ENCODE measurements at places on chromosomes 5 and 9.

GRCh38 chr9:113387560-113388230 is 10.9 kb upstream of the HDHD3 start:
- DNase-seq = no peak

DNA sequence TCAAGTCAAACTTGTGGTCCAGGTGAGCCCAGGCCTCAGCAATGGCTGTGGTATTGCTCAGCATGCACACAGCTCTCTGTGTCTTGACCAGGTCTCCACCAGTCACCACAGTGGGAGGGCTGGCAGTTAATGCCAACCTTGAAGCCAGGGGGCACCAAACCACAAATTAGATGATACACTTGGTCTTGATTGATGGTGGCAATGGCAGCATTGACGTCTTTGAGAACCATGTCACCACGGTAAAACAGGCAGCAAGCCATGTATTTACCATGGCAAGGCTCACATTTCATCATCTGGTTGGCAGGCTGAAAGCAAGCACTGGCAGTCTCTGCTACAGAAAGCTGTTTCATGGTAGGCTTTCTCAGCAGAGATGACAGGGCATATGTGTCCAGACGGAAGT is 40.0 kb downstream of the NIM1K start:
- no peak for DNase-seq

DNA sequence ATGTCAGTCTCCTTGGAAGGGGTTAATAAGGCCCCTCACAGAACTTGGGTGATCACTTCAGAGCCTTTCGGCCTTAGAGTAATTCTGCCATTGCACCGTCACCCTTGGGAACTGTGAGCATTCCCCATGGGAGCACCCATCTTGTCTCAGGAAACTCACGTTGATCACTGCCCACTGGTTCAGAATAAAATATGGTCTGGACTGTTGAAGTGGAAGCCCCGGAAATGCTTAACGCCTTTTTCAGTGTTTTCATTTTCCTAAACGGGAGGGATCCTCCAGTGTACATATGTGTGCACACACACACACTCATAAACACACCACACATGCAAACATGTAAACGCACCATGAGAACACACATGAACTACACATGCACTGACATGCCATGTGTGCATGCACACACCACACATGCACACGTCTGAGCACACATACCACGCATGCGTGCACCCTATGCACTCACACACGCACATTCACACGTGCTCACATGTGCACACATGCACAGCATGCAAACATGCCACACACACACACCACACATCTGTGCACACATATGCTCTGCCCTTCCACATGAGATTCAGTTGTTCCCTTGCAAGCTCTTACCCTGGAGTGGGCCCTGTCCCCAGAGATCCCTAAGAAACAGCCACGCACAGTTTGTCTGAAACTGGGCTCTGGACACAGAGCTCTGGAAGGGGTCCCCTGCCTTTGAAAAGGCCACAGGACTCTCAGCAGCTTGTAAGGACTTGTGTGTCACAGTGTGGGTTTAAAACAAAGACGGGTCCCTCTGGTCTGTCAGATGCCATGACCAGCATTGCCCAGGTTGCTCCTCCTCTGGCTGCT is 17.0 kb downstream of the MRPL36 start:
- DNase-seq = no peak

DNA sequence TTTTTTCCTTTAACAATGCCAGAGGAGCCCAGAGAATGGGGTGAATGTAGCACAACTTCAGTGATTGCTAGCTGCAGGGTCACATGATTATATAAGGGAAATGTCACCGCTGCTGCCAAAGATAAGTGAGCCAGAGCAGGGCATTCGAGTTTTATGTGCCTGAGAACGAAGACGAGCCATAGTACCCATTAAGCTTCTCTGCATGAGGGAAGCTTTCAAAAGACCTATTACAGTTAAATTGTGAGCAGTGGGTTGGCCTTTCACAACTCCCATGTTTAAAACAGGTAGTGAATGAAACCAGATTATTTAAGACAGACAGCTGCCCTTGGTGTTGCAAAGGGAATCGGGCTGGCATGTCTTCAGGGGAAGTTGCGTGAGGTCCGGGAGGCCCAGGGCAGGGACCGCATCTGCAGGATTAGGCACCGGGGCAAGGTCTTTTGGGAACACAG is 82.4 kb upstream of the TNFAIP8 start:
- no peak for DNase-seq

DNA sequence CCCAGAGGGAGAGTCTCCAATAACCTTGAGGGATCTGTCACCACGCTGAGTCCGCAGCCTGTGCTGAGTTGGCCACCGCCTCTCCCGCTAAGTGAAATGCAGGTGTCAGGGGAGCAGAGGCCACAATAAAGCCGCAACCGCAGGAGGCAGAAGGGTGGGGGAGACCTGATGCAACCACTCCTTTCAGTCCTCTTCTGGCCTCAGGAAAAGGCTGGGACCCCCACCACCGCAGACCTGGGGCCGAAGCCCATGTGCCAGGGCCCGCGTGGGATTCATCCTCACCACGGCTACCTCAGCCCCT is 576 bp downstream of the MAP1B start:
- DNase-seq = no peak

DNA sequence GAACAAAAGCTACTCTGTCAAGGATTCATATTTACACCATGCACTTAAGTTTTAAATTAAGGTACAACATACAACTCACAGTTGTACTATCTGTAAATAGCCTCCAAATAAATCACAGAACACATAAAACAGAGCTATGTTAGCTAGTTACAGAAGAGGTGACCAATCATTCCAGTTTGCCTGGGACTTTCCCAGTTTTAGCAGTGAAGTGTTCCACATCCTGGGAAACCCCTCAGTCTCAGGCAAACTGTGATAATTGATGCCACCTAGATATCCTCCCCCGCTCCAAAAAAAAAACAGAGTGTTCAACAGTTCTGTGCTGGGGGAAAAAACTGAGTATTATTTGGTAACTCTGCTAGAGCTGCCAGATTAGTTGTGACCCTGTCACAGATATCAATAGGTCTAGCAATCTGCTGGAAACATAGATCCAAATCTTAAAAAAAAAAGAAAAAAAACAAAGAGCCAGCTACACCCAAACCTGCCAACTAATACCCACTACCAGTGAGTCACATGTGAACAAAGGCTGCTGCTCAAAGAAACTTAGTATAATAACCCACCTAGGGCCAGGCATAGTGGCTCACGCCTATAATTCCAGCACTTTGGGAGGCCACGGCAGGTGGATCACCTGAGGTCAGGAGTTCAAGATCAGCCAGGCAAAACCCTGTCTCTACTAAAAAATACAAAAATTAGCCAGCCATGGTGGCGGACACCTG is 5.7 kb downstream of the TBCA start:
- no peak for DNase-seq

- no peak for DNase-seq
These were observed 47.8 kb downstream of the KDM4C start for GRCh38 chr9:6805532-6805931.

DNA sequence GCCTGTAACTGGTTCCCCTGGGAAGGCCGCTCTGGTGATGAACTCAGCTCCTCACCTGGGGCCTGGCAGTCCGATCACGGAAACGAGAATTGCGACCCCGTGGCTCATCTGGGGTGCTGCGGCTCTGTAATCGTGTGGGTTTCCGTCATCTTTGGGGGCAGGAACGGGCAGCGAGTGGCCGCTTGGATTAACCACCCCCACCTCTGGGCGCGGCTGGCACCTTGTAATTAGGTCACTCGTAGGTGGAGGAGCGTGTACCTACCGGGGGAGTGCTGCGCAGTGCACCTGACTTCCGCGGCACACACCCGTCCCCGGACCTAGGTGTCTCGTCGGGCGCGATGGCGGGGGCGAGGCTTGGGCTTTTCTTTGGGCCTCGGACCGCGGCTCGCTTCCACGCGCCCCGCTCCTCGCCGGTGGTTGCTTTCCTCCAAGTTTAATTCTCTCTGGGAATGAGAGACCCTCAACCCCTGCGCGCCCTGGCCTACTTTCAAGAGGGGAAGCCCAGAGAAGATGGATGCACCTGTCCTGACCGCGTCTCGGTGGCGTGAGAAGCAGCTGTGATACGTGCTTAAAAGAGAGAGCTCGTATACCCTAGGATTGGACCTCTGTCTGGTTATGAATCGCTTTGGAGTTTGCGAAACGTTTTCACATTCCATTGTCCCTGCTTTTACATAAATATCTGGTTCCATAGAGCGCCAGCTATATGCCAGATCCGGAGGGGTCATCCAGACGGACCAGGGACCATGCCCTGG is 744 bp upstream of the PPP2CA start:
- no peak for DNase-seq

DNA sequence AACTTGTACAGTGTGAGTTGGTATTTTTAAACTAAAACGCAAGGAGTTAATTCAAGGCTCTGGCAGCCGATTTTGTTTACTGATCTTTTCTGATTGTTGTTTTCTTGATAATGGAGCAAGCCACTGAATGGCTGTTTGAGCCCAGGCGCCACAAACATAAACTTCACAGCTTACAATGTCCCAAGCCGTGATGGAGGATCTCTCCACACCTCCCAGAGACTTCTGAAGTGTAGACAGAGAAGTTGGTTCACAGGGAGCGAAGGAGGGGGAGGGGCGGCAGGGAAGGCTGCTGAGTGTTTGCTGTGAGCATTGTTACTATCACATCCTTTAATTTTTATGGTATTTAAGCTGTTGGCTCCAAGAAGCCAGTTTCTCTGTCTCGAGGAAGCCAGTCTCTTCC is 14.7 kb downstream of the ISL1 start:
- DNase-seq = no peak

DNA sequence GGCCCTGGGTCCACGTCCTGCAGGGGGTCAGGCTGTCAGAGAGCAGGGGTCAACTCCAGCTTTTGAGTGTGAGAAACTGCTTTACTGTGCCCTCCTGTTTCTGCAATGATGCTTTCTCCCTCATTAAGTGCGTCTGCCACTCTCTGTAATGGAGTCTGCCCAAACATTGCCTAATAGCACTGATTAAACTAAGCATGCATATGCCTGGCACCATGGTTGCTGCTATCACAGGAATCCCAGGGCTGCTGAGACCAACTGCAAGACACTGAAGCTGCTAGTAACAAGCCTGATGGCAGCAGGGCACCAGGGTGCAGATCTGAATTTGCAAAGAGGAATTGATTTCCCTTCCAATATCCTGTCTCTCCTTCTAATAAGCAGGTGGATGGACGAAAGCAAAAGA is 125.3 kb downstream of the SLC24A2 start:
- no peak for DNase-seq

DNA sequence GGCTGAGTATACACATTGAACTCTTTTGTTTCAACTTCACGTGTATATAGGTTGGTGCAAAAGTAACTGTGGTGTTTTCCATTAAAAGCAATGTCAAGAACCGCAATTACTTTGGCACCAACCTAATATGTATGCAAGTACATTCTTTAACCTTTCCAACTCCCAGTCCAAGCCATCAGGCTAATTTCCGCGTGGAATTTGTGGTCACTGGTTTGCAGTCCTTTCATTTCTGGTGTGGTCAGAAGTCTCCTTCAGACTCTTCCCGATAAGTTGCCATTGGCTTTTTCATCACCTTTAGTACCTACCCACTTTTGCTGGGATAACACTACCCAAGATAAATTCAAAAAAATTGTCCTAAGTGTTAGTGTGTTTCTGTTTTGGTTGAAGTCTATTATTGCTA is 84.0 kb downstream of the RGS3 start:
- no peak for DNase-seq

DNA sequence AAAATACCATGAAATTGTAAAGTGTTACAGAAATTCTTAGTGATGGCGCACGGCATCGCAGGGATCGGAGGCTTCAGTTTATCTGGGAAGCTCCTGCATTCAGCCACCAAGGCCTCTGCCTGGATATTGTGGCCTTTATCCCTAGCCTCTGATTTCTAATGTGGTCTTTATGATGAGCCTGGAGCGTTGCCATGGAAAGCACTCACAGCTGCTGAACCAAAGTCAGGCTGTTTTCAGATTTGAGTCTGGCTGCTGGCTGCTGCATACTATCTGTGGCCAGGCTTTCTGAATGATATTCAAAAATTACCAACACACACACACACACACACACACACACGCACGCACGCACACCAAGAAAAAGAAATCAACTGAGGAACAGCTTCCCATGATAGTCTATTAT is 101.1 kb upstream of the ZNF366 start:
- no peak for DNase-seq

- no peak for DNase-seq
These were observed 74.4 kb upstream of the EQTN start for GRCh38 chr9:27371382-27371781.

DNA sequence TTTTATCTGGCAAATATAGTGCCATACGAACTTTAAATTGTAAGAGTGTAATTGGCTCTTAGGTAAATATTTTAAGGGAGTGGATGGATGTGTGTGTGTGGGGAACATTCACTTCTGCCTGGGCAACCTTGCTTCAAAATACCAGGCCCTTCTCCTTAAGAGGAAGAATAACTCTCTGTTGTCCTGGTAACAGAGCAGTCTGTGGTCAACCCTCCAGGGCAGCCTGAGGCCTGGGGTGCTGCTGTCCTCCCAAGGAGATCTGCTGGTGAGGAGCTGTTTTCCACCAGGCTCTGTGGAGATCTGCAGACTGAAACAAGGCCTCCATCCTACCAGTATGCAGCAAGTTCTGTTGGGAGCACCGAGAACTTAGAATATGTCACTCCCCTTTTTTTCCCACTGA is 325.2 kb downstream of the PSAT1 start:
- DNase-seq = no peak

DNA sequence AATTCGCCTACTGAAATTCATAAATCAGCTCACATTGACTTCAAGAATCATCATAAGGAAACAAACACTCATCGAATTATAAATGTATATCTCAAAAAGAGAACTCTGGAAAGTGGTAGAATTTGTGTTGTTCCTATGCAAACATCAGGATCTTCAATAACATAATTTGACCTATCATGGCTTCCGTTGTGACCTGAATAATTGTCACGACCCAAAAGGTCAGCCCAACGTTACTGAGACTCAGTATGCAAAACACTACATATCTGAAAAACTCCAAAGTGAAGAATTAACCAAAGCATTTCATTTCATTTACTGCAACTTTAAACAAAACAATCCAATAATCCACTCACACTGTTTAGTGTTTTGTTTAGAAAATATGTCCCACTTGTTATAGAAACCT is 1.2 kb downstream of the RAPGEF6 start:
- DNase-seq = no peak

DNA sequence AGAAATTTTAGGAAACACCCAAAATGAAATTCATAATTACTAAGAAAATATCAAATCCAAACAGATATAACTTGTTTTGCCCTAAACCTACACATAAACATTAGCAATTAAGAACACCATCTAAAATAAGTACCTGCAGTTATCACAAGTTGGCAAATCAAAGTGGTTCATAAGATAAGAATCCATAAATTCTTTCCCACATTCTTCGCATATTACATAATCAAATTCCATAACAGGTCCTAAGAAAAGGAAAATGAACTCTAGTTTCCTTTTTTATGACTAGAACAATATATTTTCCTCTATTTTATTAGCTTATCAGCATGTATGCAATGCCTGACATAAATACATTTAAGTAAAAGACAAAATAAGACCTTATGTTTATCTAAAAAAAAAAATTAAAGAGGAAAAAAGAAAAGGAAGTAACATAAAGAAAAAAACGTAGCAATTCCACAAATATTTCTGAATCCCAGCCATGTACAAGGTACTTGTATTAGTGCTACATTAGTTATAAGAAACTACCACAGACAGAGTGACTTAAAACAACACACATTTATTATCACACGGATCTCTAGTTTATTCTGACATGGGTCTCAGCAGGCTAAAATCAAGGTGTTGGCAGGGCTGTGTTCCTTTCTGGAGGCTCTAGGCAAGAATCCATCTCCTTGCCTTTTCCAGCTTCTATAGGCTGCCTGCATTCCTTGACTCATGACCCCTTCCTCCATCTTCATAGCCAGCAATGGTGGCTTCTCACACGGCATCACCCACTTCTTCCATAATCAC is 7.5 kb downstream of the XPA start:
- no peak for DNase-seq

Data from stimulated activated CD8-positive, alpha-beta memory T cell treated with anti-CD3 and anti-CD28 coated beads, Interleukin-7, amount 100 ng/mL, for 24 hours (primary cell).